ENCODE measurements at places on chromosomes 6 and 20.

DNA sequence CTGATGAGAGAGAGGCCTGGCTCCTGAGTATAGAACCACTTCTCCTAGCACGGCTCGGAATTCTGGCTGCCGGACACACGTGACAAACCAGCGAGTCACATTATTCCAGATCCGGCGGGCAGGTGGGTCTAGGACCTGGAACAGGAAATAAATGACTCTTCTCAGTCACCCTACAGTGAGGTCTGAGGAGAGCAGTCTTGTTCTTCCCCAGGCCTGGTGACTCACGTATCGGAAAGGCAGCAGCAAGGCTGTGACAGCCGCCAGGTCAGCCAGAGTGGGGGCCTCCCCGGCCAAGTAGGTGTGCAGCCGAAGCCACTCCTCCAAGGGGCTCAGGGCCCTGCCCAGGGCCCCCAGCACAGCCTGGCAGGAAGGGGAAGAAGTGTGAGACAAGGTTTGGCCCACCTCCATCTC is 2.8 kb downstream of the VARS1 start:
- no peak for DNase-seq

GRCh38 chr20:25042531-25043498 is 15.1 kb downstream of the ACSS1 start:
- DNase-seq, result no peak

DNA sequence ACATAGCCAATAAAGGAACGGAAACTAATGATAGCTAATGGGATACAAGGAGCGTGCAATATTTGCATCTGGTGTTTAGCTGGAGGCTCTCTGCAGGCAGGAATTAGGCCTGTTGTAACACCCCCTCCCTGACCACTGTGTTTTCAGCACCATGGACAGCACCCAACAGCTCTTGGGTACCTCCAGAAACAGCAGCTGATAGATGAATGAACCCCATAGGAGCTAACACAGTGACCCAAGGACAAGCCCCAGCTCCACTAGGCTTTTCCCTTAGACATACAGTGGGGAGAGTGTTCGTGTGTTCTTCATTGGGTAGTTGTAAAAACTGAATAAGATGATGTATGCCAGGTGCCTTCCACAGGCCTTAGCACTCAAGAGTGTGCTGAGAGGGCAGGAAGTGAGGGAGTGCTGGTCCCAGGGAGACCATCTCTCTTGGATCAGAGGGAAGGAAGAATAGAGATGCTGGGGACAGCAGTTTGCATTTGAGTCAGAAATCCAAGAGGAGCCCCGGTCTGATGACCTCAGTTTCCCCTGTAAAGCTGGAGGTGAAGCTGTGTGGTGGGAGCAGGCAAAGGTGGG is 161.3 kb downstream of the PHACTR3 start:
- DNase-seq, result no peak

- DNase-seq, result no peak
Observed at GRCh38 chr20:6956574-6956973, 189.1 kb downstream of the BMP2 start.

DNA sequence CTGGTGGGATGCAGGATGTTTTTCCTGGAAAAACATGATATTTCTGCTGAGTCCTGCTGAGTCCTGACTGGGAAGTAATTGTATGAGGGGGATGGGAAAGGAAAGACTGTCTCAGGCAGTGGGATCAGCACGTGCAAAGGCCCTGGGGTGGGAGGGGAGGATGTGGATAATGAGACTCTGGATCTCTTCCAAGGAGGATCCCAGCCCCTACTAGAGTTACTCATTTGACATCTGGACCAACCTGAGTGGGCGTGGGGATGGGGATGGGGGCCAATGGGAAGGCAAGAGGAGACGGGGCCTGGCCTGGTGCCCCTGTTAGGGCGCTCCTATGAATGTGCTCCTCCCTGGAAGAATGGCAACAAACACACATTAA is 73.0 kb downstream of the CD40 start:
- no peak for DNase-seq

DNA sequence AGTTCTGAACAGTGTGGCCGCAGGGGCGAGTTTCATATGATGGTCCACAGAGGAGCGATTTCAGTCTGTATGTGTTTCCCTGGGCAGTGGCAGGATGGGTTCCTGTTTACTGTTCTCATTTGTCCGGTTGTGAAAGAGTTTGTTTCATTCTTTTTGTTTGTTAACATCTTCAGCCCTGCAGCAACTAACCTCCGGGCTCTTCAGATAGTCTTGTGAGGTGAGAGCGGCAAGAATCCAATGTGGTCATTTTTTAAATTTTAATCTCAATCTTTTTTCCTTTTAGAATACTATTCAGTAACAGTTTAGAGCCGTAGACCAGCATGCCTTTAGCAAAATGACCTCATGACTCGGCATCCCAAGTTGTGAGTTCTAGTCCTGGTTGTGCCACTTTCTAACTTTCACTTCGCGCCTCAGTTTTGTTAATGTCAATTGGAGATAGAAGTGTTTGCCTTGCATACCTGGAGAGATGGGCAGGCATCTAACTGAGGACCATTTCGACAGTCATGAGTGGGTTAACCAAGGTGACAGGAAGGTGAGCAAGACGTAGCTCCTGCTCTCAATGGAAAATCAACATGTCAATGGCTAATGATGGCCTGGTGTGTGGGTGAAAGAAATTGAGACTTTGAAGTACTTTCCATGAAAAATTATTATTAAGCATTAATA is 38.5 kb upstream of the PXDC1 start:
- DNase-seq, result no peak

DNA sequence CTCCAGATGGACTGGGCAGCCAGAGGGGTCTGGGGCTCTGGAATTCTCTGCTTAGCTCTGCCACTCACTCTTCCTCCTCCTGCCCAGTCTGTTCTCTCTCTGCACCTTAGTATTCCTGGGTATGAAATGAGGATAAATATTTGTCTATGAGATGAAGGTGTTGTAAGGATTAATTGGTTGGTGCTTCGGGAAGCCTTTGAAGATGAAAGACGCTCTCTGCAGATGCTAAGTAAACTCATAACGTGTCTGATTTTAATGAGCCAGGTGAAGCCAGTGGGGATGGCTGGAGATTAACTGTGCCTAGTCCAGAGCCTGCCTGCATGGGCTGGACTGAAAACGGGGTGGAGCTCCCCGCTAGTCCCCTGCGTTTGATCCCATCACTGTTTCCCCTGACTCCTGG is 23.1 kb upstream of the TCP11 start:
- DNase-seq, result peak; percentile 40

DNA sequence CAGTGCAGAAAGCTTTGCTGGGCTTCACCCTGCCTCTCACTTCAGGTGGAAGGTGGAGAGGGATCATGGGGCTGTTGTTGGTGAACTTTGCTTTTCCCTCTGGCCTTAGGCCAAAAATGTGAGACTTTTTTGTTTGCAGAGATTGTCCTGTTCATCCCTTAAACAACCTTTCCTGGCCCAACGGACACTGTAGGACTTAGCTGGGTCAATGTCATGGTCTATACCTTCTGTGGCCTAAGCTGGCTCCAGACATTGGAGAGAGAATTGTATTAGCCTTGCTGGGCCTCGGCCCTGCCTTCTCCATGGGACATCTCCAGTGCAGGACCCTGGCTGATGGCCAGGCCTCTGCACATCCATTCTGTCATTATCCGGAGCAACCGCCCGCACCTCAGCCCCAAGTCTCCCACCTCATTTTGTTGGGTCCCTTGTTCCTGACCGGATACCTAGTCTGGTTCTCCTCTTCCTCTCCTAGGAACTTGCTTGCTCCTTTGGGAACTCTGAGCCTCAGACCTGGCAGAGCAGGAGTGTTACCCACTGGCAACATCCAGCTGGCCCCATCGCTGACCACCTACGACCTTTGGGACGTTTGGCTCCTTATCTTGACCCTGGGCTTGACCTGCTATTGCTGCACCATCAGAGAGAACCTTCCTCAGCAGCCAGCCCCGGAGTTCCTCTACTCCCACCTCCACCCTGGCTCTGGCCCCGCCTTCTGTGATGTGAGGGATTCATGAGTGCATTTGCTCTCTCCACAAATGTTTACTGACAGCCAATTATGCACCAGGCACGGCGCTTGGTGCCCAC is 128.2 kb downstream of the BANF2 start:
- no peak for DNase-seq

GRCh38 chr6:47165918-47166317 is 123.8 kb upstream of the ADGRF1 start:
- no peak for DNase-seq

- DNase-seq, result no peak
Observed at GRCh38 chr6:143707697-143708096, 29.9 kb downstream of the PHACTR2 start.

- DNase-seq, result no peak
Observed at GRCh38 chr6:117504478-117505144, 22.1 kb downstream of the DCBLD1 start.

GRCh38 chr6:137874204-137875057 is 7.4 kb downstream of the TNFAIP3 start:
- no peak for DNase-seq

- DNase-seq, result peak; percentile 84
Observed at GRCh38 chr6:90098001-90098531, 198.6 kb downstream of the BACH2 start.

Measured in suprapubic skin (tissue), 4 donors.